ENCODE measurements at places on chromosomes 1 and 21. TPM values are rescaled to one million over a fixed set of nuclear protein-coding genes. Genes with fewer than 3 reads are reported as not detected.
A peak's percentile ranks its signal among the peaks of the same experiment; 100 is the strongest.

CFAP107 gene
- total RNA-seq, result not detected

BTBD8 gene
- 2.3 TPM for total RNA-seq

WNT9A gene
- 0.32 TPM for total RNA-seq

LCE1C gene
- total RNA-seq, result not detected

DNA sequence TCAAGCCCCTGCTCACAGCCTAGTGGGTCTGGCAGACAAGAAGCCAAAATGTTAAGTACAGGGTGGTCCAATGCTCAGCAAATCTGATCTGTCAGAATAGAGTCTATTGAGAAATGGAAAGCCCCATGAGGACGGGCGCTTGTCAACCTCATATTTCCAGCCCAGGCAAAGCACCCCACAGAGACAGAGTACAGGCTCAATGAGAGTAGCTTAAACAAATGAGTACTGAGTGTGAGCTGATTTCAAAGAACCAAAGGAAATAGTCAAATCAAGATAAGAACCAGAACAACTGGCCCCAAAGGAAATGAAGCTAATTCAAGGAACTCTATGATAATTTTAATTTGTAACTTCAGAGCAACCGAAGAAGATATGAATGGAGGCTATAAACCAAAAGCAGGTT lies 44.6 kb upstream of the SLC30A1 start:
- DNase-seq, result no peak

DNA sequence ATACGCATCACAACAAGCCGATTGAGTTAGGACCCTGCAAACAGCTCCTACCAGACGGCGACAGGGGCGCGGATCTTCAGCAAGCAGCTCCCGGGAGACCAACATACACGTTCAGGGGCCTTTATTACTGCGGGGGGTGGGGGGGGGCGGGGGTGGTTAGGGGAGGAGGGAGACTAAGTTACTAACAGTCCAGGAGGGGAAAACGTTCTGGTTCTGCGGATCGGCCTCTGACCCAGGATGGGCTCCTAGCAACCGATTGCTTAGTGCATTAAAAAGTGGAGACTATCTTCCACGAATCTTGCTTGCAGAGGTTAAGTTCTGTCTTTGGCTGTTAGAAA lies 162.0 kb downstream of the RUNX1 start:
- no peak for DNase-seq

- DNase-seq, result no peak
These were observed 142.3 kb upstream of the TMPRSS15 start for GRCh38 chr21:18545908-18546307.

- peak; percentile 76 for DNase-seq
These were observed 83.9 kb upstream of the PLPPR4 start for GRCh38 chr1:99180343-99180808.

- DNase-seq, result peak; percentile 80
These were observed 45.0 kb downstream of the EVI5 start for GRCh38 chr1:92739669-92740524.

GRCh38 chr1:202046748-202047708 lies 36.6 kb downstream of the ELF3 start:
- no peak for DNase-seq

- no peak for DNase-seq
These were observed 237.6 kb upstream of the DUSP10 start for GRCh38 chr1:221979444-221980032.

- DNase-seq, result no peak
These were observed 10.2 kb downstream of the CREG1 start for GRCh38 chr1:167543199-167543990.

DNA sequence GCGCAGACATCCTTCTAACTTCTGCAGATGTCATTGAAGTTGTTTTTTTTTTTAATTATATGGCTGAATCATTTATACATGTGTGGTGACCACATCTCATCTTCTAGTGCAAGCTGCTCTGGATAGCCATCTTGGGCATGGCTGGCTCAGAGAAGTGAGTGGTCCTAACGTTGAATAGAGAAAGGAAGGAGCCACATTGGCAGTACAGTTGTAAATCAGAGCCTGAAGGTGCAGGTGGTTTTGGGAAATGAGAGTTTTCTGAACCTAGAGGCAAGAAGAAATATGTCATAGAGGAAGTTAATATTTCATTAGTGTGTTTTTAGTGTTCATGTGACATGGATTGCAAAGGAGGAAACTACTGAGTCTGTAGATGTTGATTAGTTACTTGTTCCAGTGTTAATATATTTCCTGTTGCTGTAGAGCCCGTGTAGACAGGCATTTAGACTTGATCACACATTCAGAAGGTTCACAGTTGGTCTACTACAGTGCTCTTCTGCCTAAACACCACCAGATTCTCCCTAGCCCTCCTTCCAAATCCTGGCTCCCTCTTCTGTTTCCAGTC lies 163.7 kb downstream of the ROR1 start:
- no peak for DNase-seq

DNA sequence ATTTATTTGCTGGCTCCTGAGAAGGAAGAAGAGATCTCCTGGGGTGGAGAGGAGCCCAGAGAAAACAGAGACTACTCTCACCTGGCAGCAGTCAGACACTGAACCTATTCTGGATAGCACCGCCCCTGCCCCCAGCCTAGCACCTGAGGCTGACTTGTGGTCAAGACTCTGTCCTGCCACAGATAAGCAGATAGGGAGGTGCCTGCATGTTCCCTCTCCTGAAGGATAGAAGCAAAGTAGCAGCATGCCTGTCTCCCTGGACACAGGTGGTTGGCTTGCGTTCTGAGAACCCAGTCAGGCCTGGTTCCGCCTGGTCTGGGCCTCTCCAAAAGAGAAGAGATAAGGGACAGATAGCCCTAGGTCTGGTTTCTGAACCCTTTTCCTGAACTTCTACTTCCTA lies 1.3 kb upstream of the EFNA3 start:
- DNase-seq, result no peak

GRCh38 chr1:186738926-186739325 lies 58.7 kb upstream of the PTGS2 start:
- no peak for DNase-seq

DNA sequence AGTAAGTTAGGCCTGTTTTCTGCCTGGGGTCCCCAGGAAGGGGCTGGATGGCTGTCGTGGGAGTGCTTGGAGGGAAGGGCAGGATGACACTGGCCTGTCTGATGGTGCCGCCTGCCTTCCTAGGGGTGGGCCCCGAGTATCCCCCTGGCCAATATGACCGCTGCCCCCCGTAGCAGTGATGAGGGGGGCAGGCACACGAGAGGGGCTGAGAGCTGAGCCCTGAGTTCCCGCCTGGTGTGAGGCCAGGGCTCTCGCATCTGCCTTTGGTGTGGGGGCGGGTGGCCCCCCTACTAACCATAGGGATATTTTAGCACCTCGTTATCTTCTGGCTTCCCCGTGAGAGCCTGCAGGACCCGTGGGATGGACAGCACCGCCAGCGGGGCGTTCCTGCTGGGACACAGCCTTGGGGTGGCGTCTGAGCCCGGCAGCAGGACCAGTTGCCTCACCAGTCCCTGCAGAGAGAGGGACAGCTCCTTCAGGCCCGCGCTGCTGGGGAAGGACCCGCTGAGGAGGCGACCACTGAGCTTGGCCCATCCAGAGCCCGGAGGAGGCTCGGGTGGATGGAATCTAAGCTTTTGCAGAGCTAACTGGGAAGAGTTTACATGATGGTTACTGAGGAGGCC lies 10.4 kb downstream of the KRTAP10-1 start:
- no peak for DNase-seq

GRCh38 chr1:215146240-215146975 lies 63.9 kb downstream of the KCNK2 start:
- peak; percentile 58 for DNase-seq

- no peak for DNase-seq
These were observed 8.1 kb upstream of the LEFTY1 start for GRCh38 chr1:225896937-225897549.

DNA sequence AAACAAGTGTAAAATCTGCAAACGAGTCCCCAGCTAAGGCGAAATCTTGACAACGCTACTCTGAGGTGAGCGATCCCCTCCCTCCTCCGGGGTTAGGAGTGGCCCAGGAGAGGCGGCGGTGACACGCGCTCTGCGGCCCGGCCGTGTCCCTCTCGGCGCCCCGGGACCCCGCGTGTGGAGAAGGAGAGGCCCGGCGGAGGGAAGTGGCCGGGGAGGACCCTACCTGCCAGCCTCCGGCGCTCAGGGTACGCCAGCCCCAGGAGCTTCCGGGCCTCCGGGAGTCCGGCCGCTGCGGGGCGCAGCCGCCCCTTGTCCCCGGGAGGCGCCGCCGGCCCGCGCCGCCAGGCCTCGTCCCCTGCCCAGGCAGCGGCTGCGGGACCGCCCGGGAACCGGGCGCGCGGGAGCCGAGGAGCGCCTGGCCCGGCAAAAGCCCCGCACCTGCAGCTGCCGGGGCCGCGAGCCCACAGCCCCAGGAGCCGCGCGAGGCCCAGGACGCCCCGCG lies 543 bp downstream of the ABCB10 start:
- peak; percentile 31 for DNase-seq

GRCh38 chr1:208216062-208216461 lies 28.1 kb downstream of the PLXNA2 start:
- peak; percentile 64 for DNase-seq

- DNase-seq, result no peak
These were observed 55.5 kb upstream of the TIAM1 start for GRCh38 chr21:31399591-31399990.

- peak; percentile 80 for DNase-seq
These were observed 29.4 kb upstream of the SOD1 start for GRCh38 chr21:31629972-31630711.

DNA sequence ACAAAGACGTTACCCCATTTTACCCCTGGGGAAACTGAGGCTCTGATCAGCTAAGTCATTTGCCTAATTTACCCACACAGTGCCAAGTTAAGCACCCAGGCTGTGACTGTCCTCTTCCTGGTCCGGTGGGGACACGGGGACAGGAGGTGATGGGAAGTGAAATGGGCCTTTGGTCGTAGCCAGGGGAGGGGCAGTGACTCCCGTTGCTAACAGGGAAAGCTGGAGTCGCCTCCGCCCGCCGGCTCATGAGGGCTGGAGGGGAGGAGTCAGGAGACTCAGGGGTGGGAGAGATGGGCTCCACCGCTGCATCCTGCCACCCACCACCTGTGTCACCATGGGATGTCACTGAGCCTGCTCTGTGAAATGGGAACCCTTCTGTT lies 139.3 kb downstream of the PGBD5 start:
- no peak for DNase-seq

DNA sequence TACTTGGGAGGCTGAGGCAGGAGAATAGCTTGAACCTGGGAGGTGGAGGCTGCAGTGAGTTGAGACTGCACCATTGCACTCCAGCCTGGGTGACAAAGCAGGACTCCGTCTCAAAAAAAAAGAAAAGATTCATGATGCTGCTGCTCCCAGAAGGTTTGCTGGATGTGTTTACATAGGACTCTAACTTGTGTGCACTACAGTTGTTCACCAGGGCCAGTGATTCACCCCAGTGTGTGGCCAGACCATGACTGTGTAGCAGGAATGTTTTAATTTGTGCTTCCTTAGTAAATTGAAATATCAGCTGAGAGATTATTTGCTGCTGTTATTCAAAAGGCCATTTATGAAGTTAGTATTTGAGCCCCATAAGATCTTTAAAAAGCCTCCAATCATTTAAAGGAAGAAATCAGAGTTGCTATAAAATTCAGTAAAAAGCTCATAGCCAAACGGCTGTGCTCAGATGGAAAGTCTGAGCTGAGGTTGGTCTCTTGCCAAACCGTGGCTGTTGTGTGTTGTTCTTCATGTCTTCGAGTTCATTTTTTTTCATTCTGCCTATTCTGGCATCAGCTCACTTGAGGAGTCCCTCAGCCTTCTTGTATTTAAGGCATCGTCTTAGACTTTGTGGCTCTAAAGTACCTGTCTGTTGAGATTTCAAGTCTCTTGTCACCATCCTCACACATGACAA lies 18.1 kb upstream of the PGD start:
- peak; percentile 71 for DNase-seq

Measured in fibroblast of villous mesenchyme (primary cell).